Neural crest cell (in vitro differentiated cells): ENCODE measurements at places on chromosomes 7 and 10. TPM values are rescaled to one million over a fixed set of nuclear protein-coding genes. Genes with fewer than 3 reads are reported as not detected.

LRRC61 gene
- 23.2 and 26.3 TPM in 2 replicates for total RNA-seq

- no peak for DNase-seq
Measured at GRCh38 chr7:46058086-46058823, 137.2 kb upstream of the IGFBP3 start.

GRCh38 chr7:82032901-82033300 is 263.1 kb upstream of the HGF start:
- no peak for DNase-seq

- DNase-seq, result no peak
Measured at GRCh38 chr7:106639476-106640334, 21.3 kb downstream of the CCDC71L start.

DNA sequence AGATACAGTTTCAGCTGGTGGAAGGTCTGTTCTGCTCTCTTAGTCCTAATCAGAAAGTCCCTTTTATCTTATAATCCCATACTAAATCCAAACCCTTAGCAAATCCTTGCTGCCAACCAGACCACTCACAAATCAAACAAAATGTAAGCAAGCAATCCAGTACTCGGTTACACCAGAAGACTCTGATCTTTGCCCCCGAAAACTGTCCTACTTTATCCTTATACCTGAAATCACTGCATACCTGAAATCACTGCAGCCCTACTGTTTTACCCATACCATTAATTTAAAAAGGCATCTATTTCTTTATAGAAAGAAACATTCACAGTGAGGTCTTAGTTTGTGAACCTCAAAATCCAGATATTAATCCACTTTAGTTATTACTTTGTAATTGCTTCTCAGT is 64.7 kb downstream of the GSDME start:
- no peak for DNase-seq

GALNT17 gene
- total RNA-seq, result 10.4 and 11.0 TPM in 2 replicates

GRCh38 chr10:44308935-44309334 is 76.0 kb downstream of the CXCL12 start:
- DNase-seq, result no peak

DNA sequence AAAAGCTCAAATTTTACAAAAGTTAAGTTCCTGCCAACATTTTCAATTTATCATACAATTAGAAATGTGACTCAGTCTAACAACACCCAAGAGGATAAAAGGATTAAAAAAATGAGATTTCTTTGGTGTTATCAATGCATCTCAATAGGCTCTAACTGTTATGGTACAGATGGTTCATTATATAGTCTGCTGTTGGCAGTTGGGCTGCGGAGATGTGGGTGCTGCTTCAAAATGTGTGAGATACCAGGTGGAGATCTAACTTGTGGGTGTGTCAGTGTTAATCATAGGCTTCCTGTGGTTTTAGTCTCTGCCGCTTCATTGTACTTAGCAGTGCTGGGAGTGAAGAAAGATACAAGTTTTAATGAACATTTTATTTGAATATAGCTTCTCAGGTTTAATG is 231.2 kb downstream of the EXOC4 start:
- no peak for DNase-seq

DNA sequence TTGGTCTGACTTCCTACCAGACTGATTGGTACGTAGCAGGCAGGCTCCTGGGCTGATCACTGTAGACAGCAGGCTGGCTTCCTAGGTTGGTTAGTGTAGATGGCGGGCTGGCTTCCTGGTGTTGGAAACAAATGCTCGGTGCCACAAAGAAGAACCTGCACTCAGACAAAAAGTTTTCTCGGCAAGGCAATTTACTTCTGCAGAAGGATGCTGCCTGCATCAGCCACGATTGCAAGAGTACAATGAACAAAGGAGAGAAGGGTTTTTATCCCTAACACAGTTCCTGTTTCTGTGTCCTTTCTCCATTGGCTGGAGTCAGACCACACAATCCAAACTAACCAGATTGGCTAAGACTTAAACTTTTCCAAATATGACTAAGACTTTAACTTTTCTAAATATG is 123.6 kb upstream of the PPP2R2D start:
- DNase-seq, result no peak

GRCh38 chr10:75247797-75248196 is 12.0 kb upstream of the COMTD1 start:
- no peak for DNase-seq
